Stimulated activated CD8-positive, alpha-beta memory T cell treated with anti-CD3 and anti-CD28 coated beads, Interleukin-4, amount 100 ng/mL, for 1 hour (primary cell): ENCODE measurements at places on chromosomes 3 and 15.

DNA sequence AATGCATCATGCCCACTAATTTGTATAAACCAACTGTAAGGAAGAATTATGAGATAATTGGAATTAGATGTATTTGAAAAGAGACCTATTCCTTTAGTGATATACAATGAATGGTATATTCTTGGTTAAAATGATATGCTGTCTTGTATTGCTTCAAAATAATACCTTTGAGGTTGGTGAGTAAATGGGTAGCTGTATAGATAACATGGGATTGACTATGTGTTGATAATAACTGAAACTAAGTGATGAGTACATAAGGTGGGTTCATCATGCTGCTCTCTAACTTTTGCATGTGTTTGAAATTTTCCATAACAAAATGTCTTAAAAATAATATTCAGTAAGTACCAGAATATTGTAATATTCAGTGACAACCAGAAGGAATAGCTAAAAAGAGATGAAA, 272.6 kb upstream of the ZPLD1 start:
- no peak for DNase-seq

DNA sequence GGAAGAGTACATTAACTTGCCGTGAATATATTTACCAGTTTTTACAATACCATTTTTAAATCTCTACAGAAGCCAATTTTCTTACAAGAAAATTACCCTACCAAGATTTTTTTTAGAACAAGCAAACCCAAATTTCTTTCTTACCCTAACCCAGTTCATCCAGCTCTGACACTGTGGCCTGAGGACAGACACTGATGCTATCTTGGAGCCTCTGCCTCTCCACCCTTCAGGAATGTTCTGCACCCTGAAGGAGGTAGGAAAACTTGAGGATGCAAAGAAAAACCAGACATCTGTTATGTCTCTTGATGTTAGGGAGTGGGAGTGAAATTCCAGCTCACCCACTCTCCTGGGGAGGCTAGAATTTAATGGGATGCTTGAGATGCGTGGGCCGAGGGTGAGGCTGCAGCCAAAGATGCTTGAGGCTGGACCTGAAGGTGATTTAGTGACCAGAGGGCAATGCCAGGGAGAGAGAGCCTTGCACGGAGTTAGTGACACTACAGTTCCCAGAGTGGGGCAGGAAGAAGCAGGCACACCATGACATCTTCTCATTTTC, 69.9 kb downstream of the LIPC start:
- no peak for DNase-seq

- no peak for DNase-seq
Observed at GRCh38 chr15:29986946-29987345, 95.8 kb upstream of the GOLGA8J start.

DNA sequence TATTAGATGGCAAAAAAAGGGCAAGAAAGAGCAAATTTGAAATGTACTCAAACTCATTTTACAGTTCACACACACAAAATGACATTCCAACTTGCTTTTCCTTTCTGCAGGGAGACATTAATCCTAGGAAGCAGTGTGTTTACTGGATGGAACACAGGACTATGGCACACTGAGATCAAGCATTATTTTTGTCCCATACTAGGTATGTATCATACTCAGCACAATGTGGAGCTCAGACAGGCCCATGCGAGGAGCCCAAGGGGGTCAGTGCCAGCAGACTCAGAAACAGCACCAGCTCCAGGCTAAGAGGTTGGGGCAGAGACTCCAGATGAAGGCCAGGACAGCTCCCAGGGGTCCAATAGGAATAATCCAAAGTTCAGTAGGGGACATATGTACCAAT, 30.8 kb upstream of the SLC35G2 start:
- no peak for DNase-seq

GRCh38 chr15:58392141-58392540, 39.6 kb upstream of the LIPC start:
- no peak for DNase-seq

GRCh38 chr3:149291178-149291577, 42.3 kb downstream of the TM4SF18 start:
- no peak for DNase-seq

GRCh38 chr3:152203652-152204051, 65.1 kb upstream of the MBNL1 start:
- DNase-seq: no peak

GRCh38 chr3:186929186-186929585, 1.1 kb upstream of the ST6GAL1 start:
- DNase-seq: no peak

GRCh38 chr3:138781012-138781470, 53.7 kb downstream of the PIK3CB start:
- no peak for DNase-seq

DNA sequence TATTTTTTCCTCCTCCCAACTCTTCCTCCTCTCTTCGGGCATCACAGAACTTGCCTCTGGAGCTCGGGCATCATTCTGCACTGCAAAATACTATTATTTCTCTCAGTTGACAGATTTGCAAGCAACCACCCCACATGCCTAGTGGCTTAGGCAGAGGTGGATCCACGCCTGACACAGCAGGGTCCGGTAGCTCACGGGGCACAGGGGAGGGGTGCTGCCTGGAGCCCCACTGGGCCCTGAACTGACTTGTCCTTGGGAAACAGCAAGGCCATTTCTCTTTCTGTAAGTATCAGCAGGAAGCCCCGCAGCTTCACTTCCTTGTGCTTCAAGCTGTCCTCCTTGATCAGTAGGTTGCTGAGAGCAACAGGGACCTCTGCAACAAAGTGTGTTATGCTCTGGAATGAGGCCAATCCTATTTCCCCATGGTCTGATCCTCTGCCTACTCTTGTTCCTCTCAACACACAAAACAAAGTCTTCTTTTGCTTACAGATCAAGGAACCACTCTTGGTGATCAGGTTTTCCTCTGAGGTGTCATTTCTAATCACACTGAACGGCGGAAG, 69.1 kb downstream of the FAM174B start:
- DNase-seq: no peak

DNA sequence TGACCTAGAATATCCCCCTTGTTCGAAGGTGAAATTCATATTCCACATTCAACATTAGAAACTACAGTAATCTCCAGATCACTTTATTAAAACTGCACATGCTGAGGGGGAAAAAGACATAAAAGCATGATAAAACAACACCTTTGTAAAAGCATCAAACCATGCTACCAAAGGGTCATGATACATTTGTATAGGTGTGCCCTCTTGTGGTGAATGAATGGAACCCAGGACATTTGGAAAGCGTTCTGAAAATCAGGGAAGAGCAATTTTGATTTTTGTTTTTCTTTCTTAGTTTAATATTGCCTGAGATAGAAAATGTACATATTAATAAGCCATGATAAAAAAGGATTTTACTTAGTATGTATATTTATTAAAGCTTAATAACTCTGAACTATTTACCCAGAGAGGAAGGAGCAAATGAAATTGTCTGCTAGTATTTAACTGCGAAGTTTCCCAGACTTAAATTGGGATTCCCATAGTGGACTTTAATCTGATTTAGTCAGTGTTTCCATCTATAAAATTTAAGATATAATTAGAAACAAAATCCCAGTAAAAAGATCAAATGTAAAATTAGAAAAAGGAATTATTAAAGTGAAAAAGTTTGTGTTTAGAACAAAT, 105.8 kb upstream of the ARL6 start:
- DNase-seq: no peak

DNA sequence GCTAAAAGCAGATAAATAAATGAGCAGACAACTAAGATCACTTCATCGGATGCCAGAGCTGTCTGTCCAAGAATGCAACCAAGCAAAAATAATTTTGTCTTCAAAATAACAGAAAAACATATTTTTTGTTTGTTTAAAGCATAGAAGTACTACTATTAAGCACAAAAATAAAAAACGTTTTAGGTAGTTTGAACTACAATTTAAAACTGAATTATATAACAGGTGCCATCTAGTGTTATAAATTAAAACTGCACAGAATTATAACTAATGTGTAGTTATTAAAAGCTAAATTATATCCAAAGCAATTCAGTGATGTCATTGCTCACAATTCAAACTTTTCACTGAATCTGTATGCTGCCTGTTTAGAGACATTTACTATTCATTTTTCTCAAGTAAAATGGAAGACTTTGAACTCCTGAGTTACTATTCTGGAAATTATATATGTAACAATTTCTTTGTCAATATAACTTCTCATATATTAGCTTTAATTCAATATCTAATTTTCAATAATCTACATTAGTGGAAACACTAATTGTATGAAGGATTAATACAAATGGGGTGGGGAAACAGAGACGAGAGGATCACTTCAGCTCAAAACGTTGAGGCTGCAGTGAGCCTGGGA, 29.5 kb downstream of the LINS1 start:
- DNase-seq: no peak

- no peak for DNase-seq
Observed at GRCh38 chr3:5202222-5202621, 14.7 kb downstream of the EDEM1 start.

DNA sequence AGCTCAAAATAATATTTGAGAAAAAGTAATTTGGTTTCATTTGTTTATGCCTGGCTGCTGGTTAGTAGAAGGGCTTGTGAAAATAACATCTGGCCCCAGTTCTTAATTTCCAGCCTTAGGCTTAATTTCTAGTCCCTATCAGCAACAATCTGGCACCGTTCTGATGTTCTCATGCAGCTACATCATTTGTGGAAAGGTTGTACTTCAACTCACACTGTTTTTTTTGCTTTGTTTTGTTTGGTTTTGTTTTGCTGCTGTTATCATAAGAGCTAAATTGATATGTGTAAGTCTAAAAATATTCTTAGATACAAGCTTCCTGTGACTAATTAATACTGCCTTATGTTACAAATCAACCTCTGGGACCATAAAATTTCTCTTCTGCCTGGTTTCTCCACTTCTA, 8.9 kb downstream of the CPA3 start:
- no peak for DNase-seq

DNA sequence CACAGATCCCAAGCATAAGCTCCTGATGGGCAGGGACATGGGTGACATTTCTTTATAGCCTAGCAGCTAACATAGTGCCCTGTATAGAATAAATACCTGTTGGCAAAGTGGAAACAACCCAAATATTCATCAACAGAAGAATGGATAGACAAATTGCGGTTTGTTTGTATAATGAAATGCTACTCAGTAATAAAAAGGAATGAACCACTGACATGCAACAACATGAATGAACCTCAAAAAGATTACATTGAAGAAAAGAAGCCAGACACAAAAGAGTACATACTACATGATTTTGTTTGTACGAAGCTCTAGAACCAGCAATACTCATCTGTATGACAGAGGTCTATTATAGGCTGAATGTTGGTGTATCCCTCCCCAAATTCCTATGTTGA, 33.6 kb upstream of the GALNT15 start:
- no peak for DNase-seq

GRCh38 chr3:126907557-126907956, 75.4 kb upstream of the PLXNA1 start:
- DNase-seq: no peak

- DNase-seq: no peak
Observed at GRCh38 chr3:36905545-36905944, 39.3 kb downstream of the TRANK1 start.

GRCh38 chr15:63071288-63071909, 28.9 kb downstream of the TPM1 start:
- DNase-seq: no peak

DNA sequence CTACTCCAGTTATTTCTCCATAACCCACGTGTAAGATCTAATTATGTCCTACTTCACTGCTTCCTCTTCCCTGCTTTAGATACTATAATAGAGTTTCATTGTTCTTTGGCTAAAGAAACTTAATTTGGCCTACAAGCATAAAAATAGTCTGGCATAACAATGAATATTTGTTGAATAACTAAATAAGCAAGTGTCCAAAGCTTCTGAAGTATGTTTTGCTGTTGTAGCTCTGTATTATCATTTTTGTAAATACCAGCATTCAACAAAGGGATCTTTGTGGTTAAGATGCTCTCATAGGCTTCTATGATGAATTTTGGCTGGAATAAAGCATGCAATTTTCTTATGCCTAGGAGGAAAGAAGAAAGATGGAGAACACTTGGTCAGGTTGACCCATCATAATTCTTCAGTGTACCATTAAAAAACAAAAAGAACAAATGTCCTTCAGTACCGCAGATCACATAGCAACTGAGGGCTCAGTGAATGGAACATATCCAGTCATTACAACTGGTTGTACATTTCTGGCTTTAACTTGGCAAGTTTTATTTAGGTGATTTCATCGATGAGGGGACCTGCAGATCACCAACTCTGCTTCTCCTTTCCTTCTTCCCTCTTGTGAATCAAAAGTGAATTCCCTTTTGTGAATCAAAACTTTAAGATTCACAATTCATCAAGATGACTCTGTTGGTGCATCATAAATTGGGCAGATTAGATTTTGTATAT, 465.9 kb upstream of the TGFBR2 start:
- DNase-seq: no peak

GRCh38 chr3:94524102-94524919, 461.4 kb downstream of the NSUN3 start:
- no peak for DNase-seq

- no peak for DNase-seq
Observed at GRCh38 chr15:31159837-31160236, 58.3 kb upstream of the TRPM1 start.

DNA sequence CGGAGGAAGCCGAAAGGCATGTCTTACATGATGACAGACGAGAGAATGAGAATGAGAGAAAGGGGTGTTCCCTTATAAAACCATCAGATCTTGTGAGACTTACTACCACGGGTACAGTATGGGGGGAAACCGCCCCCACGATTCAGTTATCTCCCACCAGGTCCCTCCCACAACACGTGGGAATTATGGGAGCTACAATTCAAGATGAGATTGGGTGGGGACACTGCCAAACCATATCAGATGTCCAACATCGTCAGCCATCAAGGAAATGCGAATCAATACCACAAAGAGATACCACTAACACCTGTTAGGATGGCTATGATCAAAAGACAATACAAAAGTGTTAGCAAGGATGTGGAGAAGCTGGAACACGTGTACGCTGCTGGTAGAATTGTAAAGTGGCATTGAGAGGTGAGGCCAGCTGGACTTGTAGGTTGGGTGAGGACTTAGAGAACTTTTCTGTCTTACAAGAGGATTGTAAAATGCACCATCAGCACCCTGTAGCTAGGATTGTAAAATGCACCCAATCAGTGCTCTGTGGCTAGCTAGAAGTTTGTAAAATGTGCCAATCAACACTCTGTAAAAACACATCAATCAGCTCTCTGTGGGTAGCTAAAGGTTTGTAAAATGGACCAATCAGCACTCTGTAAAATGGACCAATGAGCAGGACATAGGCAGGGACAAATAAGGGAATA, 37.5 kb downstream of the VGLL4 start:
- no peak for DNase-seq

GRCh38 chr15:81595752-81596151, 221.7 kb upstream of the TMC3 start:
- DNase-seq: no peak

DNA sequence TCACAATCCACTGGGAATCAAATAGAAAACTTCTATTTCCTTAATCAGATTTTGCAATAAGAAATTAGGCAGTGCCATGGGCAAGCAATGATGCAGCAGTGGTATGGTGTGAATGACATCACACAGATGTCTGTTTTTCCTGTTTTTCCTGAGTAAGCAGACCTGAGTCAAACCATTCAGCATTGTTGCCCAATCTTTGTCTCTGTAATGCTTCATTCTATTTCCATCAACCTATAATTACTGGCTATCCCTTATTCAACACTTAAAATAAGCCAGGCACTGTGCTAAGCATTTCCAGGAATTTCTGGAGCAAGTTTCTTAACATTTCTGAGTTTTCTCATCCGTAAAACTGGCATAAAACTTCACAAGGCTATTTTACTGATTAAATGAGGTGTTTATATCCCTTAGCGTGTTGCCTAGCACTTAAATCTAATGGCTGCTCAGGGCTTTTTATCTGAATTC, 11.3 kb upstream of the OXSR1 start:
- DNase-seq: no peak

GRCh38 chr3:85670634-85671205, 711.9 kb downstream of the CADM2 start:
- no peak for DNase-seq

GRCh38 chr15:86573476-86573875, 493.8 kb downstream of the AGBL1 start:
- DNase-seq: no peak
